ENCODE measurements at places on chromosomes 6 and 20.

GRCh38 chr6:87721311-87721710 lies 19.3 kb upstream of the AKIRIN2 start:
- H3K4me1 ChIP-seq, result no peaks in the 10 kb centered on the region
- H3K4me3 ChIP-seq, result no peak overlapping the region
- no peak overlapping the region for H3K27ac ChIP-seq
- no peaks in the 10 kb centered on the region for H3K27me3 ChIP-seq
- no peaks in the 10 kb centered on the region for H3K36me3 ChIP-seq
- DNase-seq, result no peak

- H3K4me1 ChIP-seq, result no peaks in the 10 kb centered on the region
- DNase-seq, result no peak
- no peaks in the 10 kb centered on the region for H3K27me3 ChIP-seq
- no peaks in the 10 kb centered on the region for H3K36me3 ChIP-seq
- H3K4me3 ChIP-seq, result no peak overlapping the region
These were observed 17.0 kb upstream of the PRL start for GRCh38 chr6:22313796-22314195.

- no peaks in the 10 kb centered on the region for H3K27me3 ChIP-seq
- peak overlapping the region; percentile 63 for H3K4me3 ChIP-seq
- H3K27ac ChIP-seq, result peak overlapping the region; percentile 65
- no peaks in the 10 kb centered on the region for H3K36me3 ChIP-seq
- DNase-seq, result no peak
- peaks cover 13% of the 10 kb centered on the region for H3K4me1 ChIP-seq
These were observed 2.3 kb downstream of the RNF144B start for GRCh38 chr6:18389479-18389878.

GRCh38 chr6:133040094-133040802 lies 200.9 kb upstream of the EYA4 start:
- no peak overlapping the region for H3K27ac ChIP-seq
- H3K27me3 ChIP-seq, result no peaks in the 10 kb centered on the region
- H3K4me3 ChIP-seq, result no peak overlapping the region
- no peaks in the 10 kb centered on the region for H3K36me3 ChIP-seq

- H3K27ac ChIP-seq, result no peak overlapping the region
- H3K36me3 ChIP-seq, result no peaks in the 10 kb centered on the region
- no peak for DNase-seq
- H3K4me1 ChIP-seq, result no peaks in the 10 kb centered on the region
These were observed 39.9 kb upstream of the ZNF831 start for GRCh38 chr20:59123678-59124255.

- H3K27ac ChIP-seq, result peak overlapping the region; percentile 20
- H3K4me3 ChIP-seq, result no peak overlapping the region
- no peaks in the 10 kb centered on the region for H3K36me3 ChIP-seq
- H3K27me3 ChIP-seq, result no peaks in the 10 kb centered on the region
These were observed 47.5 kb upstream of the CD93 start for GRCh38 chr20:23133560-23133998.

DNA sequence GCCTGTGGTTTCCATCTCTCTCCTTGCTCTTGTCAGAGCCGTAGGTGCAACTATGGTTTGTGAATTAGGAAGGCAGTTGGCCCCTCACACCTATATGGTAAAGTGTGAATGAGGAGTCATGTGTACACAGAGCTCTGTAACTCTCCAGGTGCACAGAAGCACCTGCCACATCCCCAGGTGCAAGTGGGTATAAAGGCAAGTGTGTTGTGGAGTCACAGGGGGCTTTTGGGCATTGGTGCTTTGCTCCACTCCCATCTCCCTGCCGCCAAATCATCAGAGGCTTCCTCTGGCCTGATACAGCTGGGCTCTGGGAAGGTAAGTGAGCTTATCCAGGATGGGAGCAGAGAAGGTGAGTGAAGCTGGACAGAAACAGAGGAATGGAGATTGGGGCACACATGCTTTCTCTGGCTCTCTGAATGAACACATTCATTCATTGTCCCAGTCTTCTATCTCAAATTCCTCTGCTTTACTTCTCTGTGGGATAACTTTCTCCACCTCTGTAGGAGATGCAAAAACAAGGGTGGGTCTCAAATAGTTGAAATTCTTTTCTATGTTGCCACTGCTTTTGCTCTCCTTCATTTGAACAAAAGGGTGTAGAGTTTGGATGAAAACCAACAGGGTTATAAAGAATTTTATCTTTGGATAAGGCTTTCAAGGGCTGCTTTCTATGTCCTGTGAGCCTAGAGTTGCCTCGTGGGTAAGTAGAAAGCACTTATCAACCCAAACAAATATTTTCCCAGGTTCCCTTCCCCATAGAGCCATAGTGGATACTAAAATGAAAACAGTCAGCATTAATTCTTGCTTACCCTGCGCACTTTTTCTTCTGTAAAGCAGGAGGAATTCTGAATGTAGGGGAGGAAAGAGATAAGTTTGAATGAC lies 45.0 kb upstream of the RIPOR2 start:
- H3K27me3 ChIP-seq, result no peaks in the 10 kb centered on the region
- no peak overlapping the region for H3K27ac ChIP-seq
- H3K36me3 ChIP-seq, result no peaks in the 10 kb centered on the region
- H3K4me1 ChIP-seq, result no peaks in the 10 kb centered on the region
- no peak overlapping the region for H3K4me3 ChIP-seq
- DNase-seq, result no peak

DNA sequence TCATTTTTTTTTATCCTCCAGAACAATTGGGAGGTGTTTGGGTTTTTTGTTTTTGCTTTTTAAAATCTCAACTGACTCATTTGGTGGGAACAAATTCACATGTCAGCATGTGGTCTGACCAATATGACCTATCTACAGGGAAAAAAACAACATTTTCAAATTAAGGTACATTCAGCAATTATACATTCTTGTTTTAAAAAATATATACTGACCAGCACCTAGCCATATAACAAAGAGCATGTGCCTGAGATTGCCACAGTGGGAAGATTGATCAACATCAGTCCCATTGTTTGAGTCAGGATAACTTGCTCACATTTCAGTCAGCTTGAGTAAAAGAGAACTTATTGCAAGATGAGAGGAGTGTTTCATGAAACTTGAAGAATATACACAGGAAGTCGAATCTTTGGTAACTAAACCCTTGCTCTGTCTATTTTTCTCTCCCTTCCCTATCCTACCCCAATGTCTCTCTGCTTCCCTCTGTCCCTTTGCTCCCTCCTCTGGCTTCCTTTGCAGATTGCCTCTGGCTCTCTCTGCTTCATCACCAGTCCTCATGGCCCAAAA lies 163.2 kb upstream of the TAB2 start:
- H3K27me3 ChIP-seq, result no peaks in the 10 kb centered on the region
- no peak for DNase-seq
- H3K27ac ChIP-seq, result no peak overlapping the region
- no peaks in the 10 kb centered on the region for H3K36me3 ChIP-seq
- no peaks in the 10 kb centered on the region for H3K4me1 ChIP-seq
- no peak overlapping the region for H3K4me3 ChIP-seq

GRCh38 chr6:108294297-108294726 lies 542 bp upstream of the AFG1L start:
- H3K36me3 ChIP-seq, result no peaks in the 10 kb centered on the region
- H3K27me3 ChIP-seq, result no peaks in the 10 kb centered on the region
- H3K27ac ChIP-seq, result peak overlapping the region; percentile 93
- no peak for DNase-seq
- H3K4me3 ChIP-seq, result peak overlapping the region; percentile 81

GRCh38 chr20:1752045-1752444 lies 94.5 kb upstream of the SIRPG start:
- no peak overlapping the region for H3K4me3 ChIP-seq
- H3K27me3 ChIP-seq, result no peaks in the 10 kb centered on the region
- no peak for DNase-seq

- no peak for DNase-seq
- no peaks in the 10 kb centered on the region for H3K36me3 ChIP-seq
- H3K4me3 ChIP-seq, result no peak overlapping the region
- no peaks in the 10 kb centered on the region for H3K27me3 ChIP-seq
- peaks cover 25% of the 10 kb centered on the region for H3K4me1 ChIP-seq
- peak overlapping the region; percentile 99 for H3K27ac ChIP-seq
These were observed 4.9 kb downstream of the TRAF3IP2 start for GRCh38 chr6:111600588-111601445.

- H3K36me3 ChIP-seq, result no peaks in the 10 kb centered on the region
- H3K27ac ChIP-seq, result no peak overlapping the region
- no peak overlapping the region for H3K4me3 ChIP-seq
- H3K4me1 ChIP-seq, result no peaks in the 10 kb centered on the region
- no peak for DNase-seq
- H3K27me3 ChIP-seq, result no peaks in the 10 kb centered on the region
These were observed 136.0 kb downstream of the OPN5 start for GRCh38 chr6:47917811-47918210.

DNA sequence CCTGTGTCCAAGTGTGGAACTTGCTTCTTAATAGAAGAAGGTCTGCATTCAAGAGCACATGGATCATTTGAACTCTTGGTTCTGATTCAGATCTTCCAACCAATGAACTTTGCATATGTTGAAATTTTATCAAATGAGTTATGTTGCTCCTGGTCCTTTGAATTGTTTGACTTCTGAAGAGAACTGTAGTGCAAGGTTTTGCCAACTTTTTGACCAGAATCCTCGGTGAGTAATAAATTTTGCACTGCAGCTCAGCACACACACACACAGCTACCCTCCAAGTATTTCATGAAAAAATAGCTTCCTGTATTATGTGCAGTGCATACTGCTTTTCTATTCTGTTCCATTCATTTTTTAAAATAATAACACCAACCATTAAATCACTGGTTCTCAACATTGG lies 67.5 kb downstream of the BFSP1 start:
- DNase-seq, result no peak
- no peaks in the 10 kb centered on the region for H3K4me1 ChIP-seq
- H3K4me3 ChIP-seq, result no peak overlapping the region
- H3K36me3 ChIP-seq, result no peaks in the 10 kb centered on the region
- no peaks in the 10 kb centered on the region for H3K27me3 ChIP-seq

DNA sequence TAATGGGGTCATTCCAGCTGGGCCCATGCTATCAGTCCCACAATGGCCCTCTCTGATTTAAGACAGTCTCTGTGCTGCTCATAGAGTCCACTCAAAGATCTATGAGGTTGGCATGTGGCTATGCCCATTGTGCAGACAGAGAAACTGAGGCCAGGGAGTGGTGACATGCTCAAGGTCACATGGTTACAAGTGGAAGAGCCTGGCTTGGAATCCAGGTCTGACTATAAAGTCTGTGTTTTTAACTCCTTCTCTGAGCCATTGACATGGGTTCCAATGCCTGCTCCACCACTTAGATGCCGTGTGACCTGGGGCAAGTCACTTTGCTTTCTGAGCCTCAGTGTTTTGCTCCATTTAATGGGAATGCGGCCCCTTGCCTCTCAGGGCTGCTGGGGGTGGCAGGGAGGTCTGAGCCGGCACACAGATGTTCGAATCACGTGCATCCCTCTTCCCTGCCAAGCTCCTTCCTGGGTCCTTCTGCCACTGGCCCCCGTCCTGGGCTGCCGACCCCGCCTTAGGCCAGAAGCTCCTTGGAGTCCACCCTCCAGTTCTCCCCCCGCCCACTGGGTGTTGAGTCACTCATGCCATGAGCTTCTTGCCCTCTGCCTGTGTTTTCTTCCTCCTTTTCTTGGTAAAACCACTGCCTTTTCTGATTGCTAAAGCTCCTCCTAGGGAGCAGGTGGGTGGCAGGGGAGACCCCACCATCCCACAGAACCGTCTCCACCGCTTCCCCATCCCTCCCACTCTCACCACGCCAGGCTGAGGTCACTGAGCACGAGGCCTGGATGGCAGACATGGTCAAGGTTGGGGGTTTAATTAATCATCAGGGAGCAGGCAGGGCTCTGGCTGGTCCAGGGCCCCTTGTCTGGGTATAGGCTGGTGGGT lies 35.7 kb downstream of the CEBPB start:
- H3K27ac ChIP-seq, result peak overlapping the region; percentile 85
- no peaks in the 10 kb centered on the region for H3K36me3 ChIP-seq
- no peaks in the 10 kb centered on the region for H3K4me1 ChIP-seq
- DNase-seq, result no peak
